AG09319 (cell line): ENCODE measurements at places on chromosomes 6 and 20.

- no peak for DNase-seq
These were observed 18.3 kb downstream of the CDC40 start for GRCh38 chr6:110198561-110198960.

GRCh38 chr6:149247385-149247763 is 70.1 kb upstream of the TAB2 start:
- DNase-seq, result no peak

- DNase-seq, result no peak
These were observed 214.9 kb upstream of the CST7 start for GRCh38 chr20:24734139-24734538.

DNA sequence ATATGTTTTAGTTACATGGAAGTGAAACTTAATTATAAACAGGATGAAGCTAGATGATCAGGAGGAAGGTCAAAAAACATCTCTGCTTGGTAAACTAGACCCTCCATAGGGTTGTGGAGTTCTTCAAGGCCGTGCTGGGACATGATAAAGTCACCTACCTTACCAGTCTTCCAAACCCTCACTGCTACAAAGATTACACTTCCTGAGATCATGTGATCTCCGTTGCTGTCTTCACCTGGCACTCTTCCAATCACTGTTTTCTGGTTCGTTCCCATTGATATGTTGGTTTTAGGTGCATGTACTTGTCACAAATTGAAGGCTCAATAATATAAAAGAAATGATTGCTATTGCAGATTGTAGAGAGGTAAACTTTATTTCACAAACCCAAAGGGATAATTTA is 161.5 kb upstream of the MAN1A1 start:
- DNase-seq, result no peak

- DNase-seq, result no peak
These were observed 2.3 kb upstream of the TLDC2 start for GRCh38 chr20:36873498-36874189.

GRCh38 chr20:35474303-35474871 is 19.0 kb downstream of the CEP250 start:
- no peak for DNase-seq

DNA sequence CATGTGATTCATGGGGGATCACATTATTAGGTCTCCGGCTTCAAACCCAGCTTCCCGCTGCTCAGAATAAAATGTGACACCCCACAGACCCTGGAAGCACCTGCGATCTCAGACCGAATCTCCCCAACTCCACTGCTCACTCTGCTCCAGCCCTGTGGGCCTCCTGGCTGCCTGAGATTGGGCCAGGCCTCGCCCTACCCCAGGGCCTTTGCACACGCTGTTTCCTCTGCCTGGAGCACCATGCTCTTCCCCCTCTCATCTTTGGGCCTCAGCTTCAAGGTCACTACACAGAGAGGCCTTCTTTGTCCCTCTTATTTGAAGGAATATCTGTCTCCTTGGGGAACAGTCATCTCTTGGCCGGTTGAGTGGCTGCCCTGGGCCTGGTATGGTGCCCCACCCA is 48.8 kb downstream of the RBM38 start:
- DNase-seq, result no peak

GRCh38 chr20:58440021-58440767 is 51.2 kb downstream of the VAPB start:
- no peak for DNase-seq

- DNase-seq, result no peak
These were observed 105.8 kb upstream of the TRAF3IP2 start for GRCh38 chr6:111711476-111711875.

- no peak for DNase-seq
These were observed 33.5 kb upstream of the MCM3 start for GRCh38 chr6:52317841-52318581.

DNA sequence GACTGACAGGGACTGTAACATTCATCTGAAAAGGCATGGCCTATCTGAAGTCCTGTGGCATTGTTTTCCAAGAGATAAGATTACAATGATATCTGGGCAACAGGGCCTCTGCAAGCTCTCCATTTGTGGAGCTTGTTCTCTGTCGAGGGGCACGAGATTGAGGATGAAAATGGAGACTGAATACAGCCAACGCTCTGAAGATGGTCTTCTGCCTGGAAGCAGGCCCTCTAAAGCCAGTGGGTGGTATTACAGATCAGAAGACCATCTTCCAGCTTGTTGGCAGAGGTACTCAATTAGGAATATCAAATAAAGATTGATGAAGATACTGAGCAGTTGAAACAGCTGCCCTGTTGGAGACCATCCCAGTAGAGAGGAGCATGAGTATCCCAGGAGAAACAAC is 288.2 kb downstream of the CENPW start:
- DNase-seq, result no peak

GRCh38 chr6:139582956-139583355 is 208.5 kb upstream of the CITED2 start:
- no peak for DNase-seq

- DNase-seq, result peak; percentile 66
These were observed at the start of gene FBXO30 for GRCh38 chr6:145814501-145815308. TSS of gene FBXO30 (minus strand) at chr6:145814795. CDS start at chr6:145806405, 8,390 bp downstream.

DNA sequence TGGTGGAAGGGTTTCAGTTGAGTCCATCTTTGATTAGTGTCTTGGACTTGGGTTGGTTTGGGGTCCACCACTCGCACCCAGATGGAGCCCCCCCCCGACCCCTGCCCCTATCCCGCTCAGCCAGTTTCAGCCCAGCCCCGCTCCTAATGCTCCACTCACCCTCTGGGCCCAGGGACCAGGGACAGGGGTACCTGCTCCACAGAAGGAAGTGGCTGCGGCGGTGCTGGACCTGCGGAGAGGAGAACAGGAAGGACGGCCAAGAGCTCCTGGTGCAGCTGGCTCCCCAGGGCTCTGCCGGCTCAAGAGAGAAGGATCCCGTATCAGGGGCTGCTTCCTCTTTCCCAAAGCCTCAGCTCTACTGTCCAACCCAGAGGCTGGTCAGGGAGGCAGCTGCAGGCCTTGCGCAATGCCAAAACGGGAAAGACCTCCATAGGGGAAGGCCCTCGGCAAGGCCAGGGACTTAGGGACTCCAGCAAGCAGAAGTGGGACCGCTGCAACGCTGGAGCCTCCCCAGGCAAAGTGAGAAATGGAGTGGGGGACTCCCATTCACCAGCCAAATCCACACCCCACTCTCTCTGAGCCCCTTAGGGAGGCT is at the start of gene SIGLEC1:
Gene SIGLEC1 (minus strand): TSS at position 322 of the 595 bp plus-strand sequence. CDS start 5,472 bp downstream, outside the sequence.
- no peak for DNase-seq

GRCh38 chr6:16727996-16728395 is 33.3 kb downstream of the ATXN1 start:
- DNase-seq, result no peak

DNA sequence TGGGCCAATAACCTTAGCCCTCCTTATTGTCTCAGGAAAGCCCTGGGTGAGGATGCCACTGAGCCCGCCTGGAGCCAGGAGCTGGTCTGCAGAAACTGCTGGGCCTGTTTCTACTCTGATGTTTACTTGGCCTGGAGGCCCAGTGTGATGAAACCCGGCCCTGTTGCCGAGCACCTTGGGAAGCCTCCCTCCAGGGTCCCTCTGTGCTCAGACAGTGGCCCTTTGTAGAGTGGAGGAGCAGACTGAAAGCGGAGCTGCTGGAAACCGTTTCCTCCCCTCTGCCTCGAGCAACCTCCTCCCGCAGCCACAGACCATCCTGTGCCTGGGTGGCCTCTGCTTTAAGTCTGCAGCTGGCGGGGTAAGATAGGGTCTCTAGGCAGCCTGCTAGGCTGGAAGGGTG is 84.1 kb upstream of the EPB41L1 start:
- DNase-seq, result no peak

DNA sequence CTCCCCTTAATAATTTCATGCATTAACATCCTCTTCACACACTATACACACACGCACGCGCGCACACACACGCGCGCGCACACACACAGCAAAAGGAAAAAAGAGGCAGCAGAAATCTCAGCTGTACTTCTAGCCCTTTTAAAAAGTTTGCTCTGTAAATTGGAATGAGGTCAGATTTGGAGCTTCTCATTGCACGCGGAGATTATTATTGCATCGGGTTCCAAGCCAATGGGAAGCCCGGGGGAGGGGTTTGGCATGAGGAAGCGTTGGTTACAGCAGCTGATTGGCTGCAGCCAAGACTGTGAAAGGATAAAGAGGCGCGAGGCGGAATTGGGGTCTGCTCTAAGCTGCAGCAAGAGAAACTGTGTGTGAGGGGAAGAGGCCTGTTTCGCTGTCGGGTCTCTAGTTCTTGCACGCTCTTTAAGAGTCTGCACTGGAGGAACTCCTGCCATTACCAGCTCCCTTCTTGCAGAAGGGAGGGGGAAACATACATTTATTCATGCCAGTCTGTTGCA is at the start of gene SOX4:
Gene SOX4 (plus strand): TSS at position 340 of the 515 bp plus-strand sequence. CDS start 784 bp downstream, outside the sequence.
- DNase-seq, result peak; percentile 95
